NAMALWA (cell line): ENCODE measurements at places on chromosomes 7 and 10.
A peak's percentile ranks its signal among the peaks of the same experiment; 100 is the strongest.

- peak; percentile 18 for DNase-seq
These were observed 251.1 kb upstream of the LRRN3 start for GRCh38 chr7:110839866-110840265.

DNA sequence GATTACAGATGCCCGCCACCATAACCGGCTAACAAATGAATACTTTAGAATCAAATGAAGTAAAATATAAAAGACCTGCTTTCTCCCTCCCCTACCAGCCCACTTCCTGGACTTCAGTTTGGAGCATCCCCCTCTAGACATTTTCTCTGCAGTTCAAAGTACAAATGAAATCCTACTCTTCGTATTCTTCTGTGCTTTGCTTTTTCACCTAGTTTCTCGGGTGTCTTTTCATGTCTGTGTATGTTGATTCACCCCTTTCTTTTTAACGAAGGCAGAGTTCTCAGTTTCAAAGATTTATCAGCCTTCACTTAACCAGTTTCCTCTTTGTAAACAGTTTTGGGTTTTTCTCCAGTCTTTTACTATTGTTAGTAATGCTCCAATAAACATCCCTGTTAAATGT is 145.9 kb upstream of the STK17A start:
- DNase-seq = no peak

DNA sequence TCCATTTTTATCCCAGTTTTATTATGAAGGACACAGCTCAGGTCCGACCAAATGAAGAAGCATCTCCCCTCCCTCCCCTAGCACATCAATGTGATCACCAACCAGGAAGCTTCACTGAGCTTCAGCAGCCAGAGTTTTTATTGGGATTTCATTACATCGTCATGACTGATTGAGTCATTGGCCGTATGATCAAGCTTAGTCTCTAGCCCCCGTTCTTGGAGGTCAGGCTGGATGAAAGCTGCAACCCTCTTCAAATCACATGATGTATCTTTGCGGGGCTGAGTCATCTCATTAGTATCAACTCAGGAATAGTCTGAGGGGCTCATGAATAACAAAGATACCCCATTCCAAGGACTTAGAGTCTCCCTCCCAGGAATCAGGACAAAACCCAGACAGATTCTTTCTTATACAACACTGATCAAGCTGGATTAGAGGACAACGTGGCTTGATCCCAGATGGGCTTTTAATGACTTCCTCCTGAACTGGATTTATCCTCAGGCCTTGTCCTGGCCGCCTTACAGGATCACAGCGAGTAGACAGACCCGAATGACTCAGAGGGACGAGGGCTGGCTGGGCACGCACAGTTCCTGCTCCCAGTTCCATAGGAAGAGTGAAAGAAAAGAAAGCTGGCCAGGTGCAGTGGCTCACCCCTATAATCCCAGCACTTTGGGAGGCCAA is 14.5 kb downstream of the LIMK1 start:
- no peak for DNase-seq

DNA sequence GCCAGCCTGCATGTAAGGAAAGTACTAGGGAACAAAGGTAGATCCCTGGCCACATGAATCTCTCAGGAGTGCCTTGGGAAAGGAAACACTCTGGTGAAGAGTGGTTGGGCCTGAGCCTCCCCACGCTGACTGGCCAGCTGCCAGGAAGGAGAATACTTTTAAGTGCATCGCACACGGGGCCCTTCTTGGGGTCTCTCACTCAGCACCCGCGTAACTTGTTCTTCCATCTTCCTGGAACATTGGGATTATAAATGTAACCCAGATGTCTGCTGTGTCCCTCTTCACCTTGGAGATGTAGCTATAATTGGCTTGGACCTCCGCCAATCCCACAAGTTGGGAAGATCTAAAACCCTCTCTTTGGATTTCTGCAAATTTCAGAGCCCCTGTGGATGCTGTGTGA is 4.4 kb upstream of the GLI3 start:
- DNase-seq = no peak

DNA sequence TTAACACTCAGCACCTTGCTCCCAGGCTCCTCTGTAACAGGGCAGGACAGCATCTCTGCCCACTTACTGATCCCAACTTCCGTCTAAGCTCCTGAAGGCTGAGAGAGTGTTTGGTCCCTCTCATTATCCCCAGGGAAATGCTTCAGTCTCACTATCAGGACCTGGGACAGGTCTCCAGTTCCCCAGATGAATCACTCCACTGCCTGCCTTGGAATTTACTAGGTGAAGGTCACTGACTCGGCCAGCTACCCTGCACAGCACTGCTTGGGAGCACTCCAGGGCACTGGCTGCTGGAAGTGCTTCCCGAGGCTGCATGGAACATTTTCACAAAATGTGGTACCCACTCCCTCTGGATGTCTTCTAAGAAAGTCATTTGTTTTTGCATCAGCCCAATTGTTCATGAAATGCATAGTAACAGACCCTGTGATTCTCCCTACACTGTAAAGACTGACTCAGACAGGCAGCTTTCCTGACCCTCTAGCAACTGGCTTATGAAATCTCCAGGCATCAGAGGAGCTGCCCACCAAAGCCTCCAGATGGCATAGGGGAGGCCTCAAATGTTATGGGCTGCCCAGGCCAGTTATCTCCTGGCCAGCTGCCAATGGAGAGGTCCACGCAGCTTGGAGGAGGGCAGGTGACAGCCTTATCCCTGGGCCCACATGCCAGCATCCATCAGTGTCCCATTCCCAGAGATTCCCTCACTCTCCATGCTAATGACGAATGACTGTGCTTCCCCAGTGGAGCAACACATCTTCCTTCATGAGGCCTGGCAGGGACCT is 89.1 kb downstream of the GFRA1 start:
- DNase-seq = no peak

GRCh38 chr10:22998091-22998490 is 70.2 kb downstream of the ARMC3 start:
- DNase-seq = no peak

GRCh38 chr7:3057066-3057420 is 13.4 kb upstream of the CARD11 start:
- DNase-seq = no peak
